ENCODE measurements at places on chromosomes 11 and 22.

GRCh38 chr11:64711956-64712362, 11.0 kb downstream of the NRXN2 start:
- DNase-seq: no peak

DNA sequence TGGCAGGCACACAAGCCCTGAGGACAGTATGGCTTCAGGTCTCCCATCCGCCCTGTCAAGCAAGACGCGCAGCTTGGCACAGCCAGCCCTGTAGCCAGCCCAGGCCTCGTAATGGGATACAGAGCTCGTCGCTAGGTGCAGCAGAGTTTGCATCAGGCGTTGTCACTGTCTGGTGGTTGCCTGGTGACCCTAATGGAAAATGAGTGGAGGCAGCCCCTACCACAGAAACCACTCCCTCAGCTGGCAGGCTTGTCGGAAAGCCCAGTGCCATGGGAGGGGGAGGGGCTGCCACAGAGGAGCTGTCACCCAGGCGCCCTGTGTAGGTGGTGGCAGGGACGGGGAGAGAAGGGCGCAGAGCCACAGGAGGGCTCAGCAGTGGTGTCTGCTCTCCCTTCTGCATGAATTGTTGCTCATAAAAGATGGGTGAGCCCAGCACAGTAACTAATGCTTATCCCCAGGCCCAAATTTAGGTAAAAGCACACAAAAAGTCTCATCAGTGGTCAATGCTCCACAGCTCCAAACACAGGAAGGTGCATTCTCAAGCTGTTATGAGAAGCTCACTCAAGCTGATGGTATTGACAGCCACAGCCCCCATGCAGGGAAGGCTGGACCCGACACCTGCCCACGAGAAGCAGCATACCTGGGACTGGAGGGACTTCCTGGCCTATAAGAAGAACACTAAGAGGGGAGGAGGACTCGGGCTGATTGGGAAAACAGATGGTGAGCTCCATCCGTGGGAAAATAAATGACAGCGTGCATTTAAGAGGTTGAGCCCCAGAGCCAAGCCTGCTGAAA, 164.6 kb downstream of the ETS1 start:
- DNase-seq: peak; percentile 71

DNA sequence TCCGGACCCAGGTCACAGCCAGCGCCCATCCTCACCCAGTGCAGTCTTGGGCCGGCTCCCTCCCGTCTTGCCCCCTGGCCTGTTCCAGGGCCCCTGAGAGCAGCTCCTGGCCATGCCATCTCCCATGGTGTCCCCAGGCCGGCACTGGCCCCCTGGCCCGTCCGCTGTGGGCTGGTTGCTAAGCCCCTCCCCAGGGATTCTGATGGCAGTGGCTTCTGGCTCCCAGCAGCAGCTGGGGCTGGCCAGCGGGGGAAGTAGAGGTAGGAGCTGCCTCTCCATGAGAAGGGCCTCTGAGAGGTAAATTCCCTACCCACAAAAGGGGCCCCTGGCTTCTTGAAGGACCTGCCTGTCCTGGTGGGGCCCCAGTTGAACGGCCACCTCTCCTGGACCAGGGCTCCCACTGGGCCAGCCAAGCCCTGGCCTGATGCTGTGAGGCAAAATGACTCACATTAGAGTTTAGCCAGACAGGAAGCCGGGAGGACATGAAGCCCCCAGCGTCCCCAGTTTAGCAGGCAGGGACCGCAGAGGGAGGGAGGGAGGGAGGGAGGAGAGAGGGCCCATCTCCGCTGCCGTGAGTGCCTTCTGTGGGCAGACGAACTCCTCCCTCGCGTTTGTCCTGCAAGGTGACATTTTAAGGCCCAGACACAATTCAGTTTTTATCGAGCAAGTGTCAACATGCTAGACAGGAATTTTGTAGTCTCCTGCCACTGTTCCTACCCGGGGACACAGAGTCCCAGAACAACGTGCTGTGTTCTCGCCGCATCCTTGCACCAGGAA, 32.9 kb upstream of the GAL start:
- no peak for DNase-seq

GRCh38 chr11:12786891-12787290, 112.7 kb downstream of the TEAD1 start:
- no peak for DNase-seq

GRCh38 chr11:9663699-9664275, at the start of gene SWAP70:
Gene SWAP70, plus strand, starts transcription at chr11:9664077. Its CDS starts 103 bp downstream, at chr11:9664180.
- peak; percentile 92 for DNase-seq

- DNase-seq: no peak
These were observed 14.4 kb downstream of the ELMOD1 start for GRCh38 chr11:107605061-107606006.
